CD4-positive, alpha-beta T cell treated with Interleukin-15 for 4 hours (primary cell): ENCODE measurements at places on chromosomes 11 and 22.

GRCh38 chr11:65652511-65653228 lies 10.0 kb downstream of the RELA start:
- DNase-seq = peak; percentile 95

- no peak for DNase-seq
Observed at GRCh38 chr11:70153133-70153727, 49.9 kb upstream of the FADD start.

GRCh38 chr22:36565686-36566085 lies 36.7 kb upstream of the EIF3D start:
- no peak for DNase-seq

- peak; percentile 49 for DNase-seq
Observed at GRCh38 chr22:19576460-19577421, 52.5 kb upstream of the CLDN5 start.
